Immature natural killer cell (primary cell): ENCODE measurements at places on chromosomes 16 and 17. TPM values are rescaled to one million over a fixed set of nuclear protein-coding genes. Genes with fewer than 3 reads are reported as not detected.

The SP6 gene
- not detected for polyA plus RNA-seq

- no peaks in the 10 kb centered on the region for H3K27me3 ChIP-seq
- H3K27ac ChIP-seq, result no peak overlapping the region
- no peaks in the 10 kb centered on the region for H3K36me3 ChIP-seq
- H3K4me1 ChIP-seq, result no peaks in the 10 kb centered on the region
Observed at GRCh38 chr17:53191878-53192277, 630.8 kb upstream of the KIF2B start.

The KRT34 gene
- not detected for polyA plus RNA-seq

DNA sequence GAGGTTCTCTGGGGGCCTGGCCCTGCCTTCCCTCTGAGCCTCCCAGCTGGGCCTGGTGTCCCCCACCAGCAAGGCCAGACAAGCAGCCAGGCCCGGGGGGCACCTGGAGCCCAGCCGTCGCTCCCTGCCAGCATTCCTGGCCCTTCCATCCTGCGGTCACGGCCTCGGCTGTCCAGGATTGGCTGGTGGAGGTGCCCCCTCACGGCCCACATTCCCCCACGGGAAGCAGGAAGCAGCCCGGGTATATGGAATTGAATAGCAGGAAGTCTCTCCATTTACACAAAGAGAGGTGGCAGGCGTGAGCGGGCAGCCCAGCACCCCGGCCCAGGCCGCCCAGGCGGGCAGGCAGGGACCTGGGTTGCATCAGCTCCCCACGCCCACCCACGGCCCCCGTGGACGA, 14.5 kb downstream of the TRAF7 start:
- no peak overlapping the region for H3K27ac ChIP-seq
- no peak for DNase-seq
- no peaks in the 10 kb centered on the region for H3K4me1 ChIP-seq
- no peaks in the 10 kb centered on the region for H3K36me3 ChIP-seq
- no peaks in the 10 kb centered on the region for H3K27me3 ChIP-seq

The SSTR5 gene
- not detected for polyA plus RNA-seq

DNA sequence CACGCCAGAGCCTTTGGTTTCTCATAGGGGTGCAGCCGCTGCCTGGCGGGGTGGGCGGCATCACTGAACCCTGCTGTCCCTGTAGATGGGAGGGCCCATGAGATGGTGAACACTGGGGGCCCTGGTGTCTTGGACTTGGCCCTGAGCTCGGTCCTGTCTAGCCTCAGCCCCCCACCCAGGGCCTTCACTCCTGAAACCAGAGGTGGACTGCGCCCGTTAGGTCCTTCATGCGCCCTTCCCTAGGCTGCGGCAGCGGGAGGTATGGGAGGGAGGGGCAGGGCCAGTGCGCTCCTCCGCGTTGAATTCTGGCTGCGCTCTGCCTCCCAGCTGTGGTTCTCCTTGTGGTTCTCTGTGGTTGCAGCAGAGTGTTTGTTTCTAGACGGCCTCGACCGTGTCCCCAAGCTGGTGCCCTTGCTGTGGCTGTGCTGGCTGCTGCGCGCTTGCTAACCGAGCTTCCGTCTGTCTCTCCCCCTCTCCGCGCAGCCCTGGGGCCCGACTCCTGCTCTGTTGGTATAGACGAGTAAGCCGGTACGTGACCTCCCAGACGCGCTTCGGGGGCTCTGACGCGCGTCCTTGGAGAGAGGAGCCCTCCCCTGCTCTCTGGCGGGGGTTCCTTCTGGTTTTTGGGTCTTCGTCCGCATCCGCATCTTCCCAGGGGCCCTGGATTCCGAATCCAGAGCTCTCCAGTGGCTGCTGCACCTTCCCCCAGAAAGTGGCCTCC, 7.4 kb upstream of the NUDT16L1 start:
- no peak for DNase-seq
- H3K27ac ChIP-seq, result no peak overlapping the region
- H3K36me3 ChIP-seq, result peaks cover 3% of the 10 kb centered on the region
- no peak overlapping the region for H3K4me3 ChIP-seq

DNA sequence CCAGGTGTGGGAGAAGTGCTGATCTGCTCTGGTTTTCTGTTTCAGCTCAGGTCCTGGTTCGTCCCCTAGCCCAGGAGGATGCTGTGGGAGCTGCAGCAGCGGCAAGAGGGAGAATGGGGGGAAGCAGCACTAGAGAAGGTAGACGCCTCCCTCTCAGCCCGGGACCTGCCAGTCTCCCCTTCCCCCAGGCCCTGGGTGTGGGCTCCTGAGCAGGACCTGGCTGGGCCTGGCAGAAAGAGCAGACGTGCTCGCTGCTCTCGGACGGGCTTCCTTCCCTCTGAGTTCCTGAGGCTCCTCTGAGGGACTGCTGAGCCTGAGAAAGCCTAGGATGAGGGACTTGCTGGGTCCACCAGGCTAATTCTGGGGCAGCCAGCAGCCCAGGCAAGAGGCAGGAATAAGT, 3.1 kb downstream of the PRCD start:
- H3K4me3 ChIP-seq, result no peak overlapping the region
- H3K4me1 ChIP-seq, result peaks cover 16% of the 10 kb centered on the region
- peaks cover 11% of the 10 kb centered on the region for H3K27me3 ChIP-seq
- no peaks in the 10 kb centered on the region for H3K36me3 ChIP-seq
- DNase-seq, result no peak

GRCh38 chr16:2529961-2530628, 1.1 kb downstream of the CEMP1 start:
- DNase-seq, result no peak
- peaks cover 18% of the 10 kb centered on the region for H3K4me1 ChIP-seq
- H3K27me3 ChIP-seq, result peaks cover 33% of the 10 kb centered on the region
- no peak overlapping the region for H3K4me3 ChIP-seq
- peak overlapping the region; percentile 55 for H3K27ac ChIP-seq
- no peaks in the 10 kb centered on the region for H3K36me3 ChIP-seq

GRCh38 chr17:67557921-67558320, 159.8 kb upstream of the NOL11 start:
- peak overlapping the region; percentile 5 for H3K27ac ChIP-seq
- H3K36me3 ChIP-seq, result peaks cover 28% of the 10 kb centered on the region
- no peak for DNase-seq
- H3K4me1 ChIP-seq, result peaks cover 29% of the 10 kb centered on the region
- no peak overlapping the region for H3K4me3 ChIP-seq

DNA sequence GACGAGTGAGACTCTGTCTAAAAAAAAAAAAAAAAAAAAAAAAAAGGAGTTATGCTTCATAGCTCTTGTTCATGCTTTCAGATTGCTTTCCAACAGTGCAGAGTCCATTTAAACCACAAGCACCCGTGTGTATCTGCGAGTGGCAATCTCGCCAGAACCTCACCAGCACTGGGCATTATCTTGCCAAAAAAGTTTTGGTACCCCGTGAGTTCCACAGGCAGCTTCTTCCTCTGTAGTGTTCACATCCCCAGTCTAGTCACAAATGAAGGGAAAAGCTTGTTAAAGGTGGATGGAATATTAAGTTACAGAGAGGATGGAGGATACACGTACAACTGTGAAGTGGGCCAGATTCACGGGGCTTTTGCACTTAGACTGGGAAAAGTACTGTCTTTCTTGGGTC, 33.5 kb downstream of the WSB1 start:
- no peak overlapping the region for H3K27ac ChIP-seq
- H3K36me3 ChIP-seq, result no peaks in the 10 kb centered on the region
- H3K4me3 ChIP-seq, result no peak overlapping the region

The TANGO6 gene
- polyA plus RNA-seq, result 11.5 TPM

GRCh38 chr17:39401412-39402243, at the start of gene FBXL20:
FBXL20 (minus strand) TSS chr17:39401626; CDS start chr17:39401402, 224 bp downstream.
- H3K4me3 ChIP-seq, result peak within 1 kb of the TSS; percentile 98
- H3K27ac ChIP-seq, result peak within 1 kb of the TSS; percentile 99
- H3K36me3 ChIP-seq, result no peaks in the 10 kb centered on the region
- H3K4me1 ChIP-seq, result peaks cover 34% of the 10 kb centered on the region

DNA sequence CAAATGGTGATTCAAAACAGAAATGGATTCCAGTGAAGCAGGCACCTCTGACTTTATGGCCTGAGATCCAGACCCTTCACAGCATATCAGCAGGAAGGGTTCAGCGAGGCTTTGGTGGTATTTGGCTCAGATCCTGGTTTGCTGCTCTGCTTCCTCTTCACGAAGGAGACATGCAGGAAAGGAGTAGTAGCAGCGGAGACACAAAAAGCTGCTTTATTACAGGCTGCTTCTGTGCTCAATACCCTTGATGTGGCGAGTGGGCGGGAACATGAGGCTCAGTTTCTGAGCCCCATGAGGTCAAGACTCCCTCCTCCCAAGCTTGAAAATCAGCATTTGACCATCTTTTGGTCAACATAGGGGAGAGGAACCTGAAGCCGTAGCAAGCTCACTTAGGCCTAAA, 213.3 kb upstream of the AXIN2 start:
- no peak for DNase-seq
- H3K27ac ChIP-seq, result no peak overlapping the region
- no peak overlapping the region for H3K4me3 ChIP-seq
- peaks cover 4% of the 10 kb centered on the region for H3K27me3 ChIP-seq

DNA sequence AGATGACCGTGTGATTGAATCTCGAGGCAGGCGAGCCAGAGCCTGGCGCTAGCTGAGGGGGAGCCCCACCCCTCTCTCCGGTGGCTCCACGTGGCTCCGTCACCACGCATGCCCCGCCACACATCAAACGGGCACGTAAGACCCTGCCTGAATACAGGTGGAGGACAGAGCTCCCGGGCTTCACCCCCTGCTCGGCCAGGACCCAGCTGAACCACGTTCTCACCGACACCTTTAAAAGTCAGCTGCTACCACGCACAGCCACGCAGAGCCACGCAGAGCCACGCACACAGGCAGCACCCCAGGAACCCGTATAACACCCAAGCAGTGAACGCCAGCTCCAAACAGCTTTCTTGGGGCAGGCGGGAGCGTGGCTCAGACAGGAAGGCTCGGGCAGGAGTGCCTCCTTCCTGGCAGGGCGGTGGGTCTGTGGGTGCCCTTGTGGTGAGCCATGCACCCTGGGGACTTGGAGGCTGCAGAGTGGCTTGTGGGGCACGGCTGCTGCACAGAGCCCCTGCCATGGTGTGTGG, 4.4 kb downstream of the TMEM204 start:
- no peaks in the 10 kb centered on the region for H3K36me3 ChIP-seq
- H3K4me3 ChIP-seq, result peak overlapping the region; percentile 57
- peak overlapping the region; percentile 57 for H3K27ac ChIP-seq

- H3K27me3 ChIP-seq, result peaks cover 3% of the 10 kb centered on the region
- peaks cover 3% of the 10 kb centered on the region for H3K36me3 ChIP-seq
Observed at GRCh38 chr17:57102122-57102521, 17.1 kb downstream of the AKAP1 start.

The PRAC2 gene
- polyA plus RNA-seq, result not detected

GRCh38 chr17:80709090-80709695, 164.6 kb downstream of the RPTOR start:
- H3K4me1 ChIP-seq, result peaks cover 55% of the 10 kb centered on the region
- peak overlapping the region; percentile 55 for H3K27ac ChIP-seq
- no peak for DNase-seq

DNA sequence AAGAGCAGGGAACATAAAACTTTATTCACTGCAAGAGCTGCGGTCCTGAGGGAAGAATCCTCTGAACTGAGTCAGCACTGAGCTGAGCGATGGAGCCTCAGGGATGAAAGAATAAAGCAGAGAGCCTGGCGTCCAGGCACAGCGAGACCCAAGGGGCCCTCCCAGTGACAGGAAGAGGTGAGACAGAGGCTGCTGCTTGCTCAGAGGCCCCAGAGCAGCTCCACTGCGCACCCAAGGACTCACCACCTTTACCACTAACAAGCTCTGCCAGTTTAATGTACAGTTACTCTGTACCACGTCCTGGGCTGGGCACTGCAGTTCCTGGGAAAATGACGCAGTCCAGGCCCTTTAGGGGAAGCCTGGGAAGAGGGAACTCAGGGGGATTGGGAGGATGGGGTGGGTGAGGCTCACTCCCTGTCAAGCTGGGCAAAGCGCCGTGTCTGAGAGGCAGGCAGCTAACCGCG, 5.6 kb downstream of the GFAP start:
- H3K27ac ChIP-seq, result no peak overlapping the region
- DNase-seq, result no peak
- H3K27me3 ChIP-seq, result peaks cover 12% of the 10 kb centered on the region
- no peak overlapping the region for H3K4me3 ChIP-seq

DNA sequence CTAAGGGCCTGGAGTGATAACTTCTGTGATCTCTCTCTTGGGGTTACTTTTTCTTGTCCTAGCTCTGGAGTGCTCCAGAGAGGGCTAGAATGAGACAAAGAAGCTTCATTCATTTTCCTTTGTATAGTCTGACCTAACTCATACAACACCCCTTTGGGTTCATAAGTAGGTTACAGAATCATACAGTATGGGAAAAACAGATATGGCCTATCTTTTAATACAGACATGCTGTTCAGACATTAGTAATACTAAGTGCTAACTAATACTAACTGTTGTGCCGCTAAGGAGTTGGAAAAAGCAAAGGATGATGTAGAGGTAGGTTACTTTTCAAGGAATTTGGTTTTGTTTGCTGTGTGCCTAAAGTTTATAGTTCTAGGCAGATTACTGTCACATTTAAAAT, 84.7 kb downstream of the NLK start:
- no peaks in the 10 kb centered on the region for H3K27me3 ChIP-seq
- H3K4me3 ChIP-seq, result no peak overlapping the region
- H3K27ac ChIP-seq, result no peak overlapping the region
- peaks cover 11% of the 10 kb centered on the region for H3K36me3 ChIP-seq

DNA sequence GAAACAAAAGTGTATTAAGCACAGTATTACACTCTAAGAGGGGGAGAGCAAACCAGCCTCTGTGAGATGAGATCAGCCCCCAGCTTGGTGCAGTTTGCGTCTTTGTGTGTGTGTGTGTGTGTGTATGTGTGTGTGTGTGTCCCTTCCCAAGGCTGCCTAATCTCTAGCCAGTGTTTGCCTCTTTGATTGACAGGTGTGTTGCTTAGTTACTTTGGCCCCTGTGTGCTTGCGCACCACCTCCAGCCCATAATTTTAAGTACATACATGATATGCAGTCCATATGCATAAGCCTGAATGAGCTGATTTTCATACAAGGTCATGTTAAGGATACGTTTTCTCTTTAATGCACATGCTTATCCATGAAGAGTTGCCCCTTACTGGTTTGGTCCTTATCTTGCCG, 2.1 kb upstream of the KRTAP3-2 start:
- DNase-seq, result no peak
- H3K36me3 ChIP-seq, result no peaks in the 10 kb centered on the region

DNA sequence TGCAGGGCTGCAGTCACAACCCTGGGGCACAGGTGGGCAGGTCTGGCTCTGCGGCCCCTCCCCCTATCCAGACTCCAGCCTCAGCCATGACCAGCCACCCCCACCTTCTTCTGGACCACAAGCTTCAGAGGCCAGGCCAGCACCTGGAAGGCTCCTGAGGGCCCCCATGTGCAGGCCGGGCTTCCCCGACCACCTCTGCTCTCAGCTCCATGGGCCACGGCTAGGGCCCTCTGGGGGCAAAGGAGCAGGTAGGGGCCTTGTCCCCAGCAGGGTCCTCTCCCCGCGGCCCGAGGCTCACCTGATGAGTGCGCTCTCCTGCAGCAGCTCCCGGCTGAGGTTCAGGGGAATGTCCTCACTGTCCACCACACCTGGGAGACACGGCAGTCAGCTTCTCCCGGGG, 16.9 kb downstream of the DNASE1 start:
- H3K27ac ChIP-seq, result no peak overlapping the region
- peaks cover 28% of the 10 kb centered on the region for H3K4me1 ChIP-seq
- no peak for DNase-seq
- H3K36me3 ChIP-seq, result no peaks in the 10 kb centered on the region
- peaks cover 3% of the 10 kb centered on the region for H3K27me3 ChIP-seq

- no peaks in the 10 kb centered on the region for H3K4me1 ChIP-seq
- no peak overlapping the region for H3K4me3 ChIP-seq
- H3K27ac ChIP-seq, result no peak overlapping the region
- DNase-seq, result no peak
- H3K27me3 ChIP-seq, result no peaks in the 10 kb centered on the region
- no peaks in the 10 kb centered on the region for H3K36me3 ChIP-seq
Observed at GRCh38 chr16:89581045-89581695, 5.6 kb downstream of the CPNE7 start.

- DNase-seq, result no peak
- H3K4me3 ChIP-seq, result no peak overlapping the region
- no peak overlapping the region for H3K27ac ChIP-seq
- peaks cover 32% of the 10 kb centered on the region for H3K4me1 ChIP-seq
- peaks cover 10% of the 10 kb centered on the region for H3K27me3 ChIP-seq
- no peaks in the 10 kb centered on the region for H3K36me3 ChIP-seq
Observed at GRCh38 chr17:30240177-30240576, 4.7 kb upstream of the SLC6A4 start.
